Gastrocnemius medialis (tissue), 4 donors: ENCODE measurements at places on chromosomes 4 and X. TPM values are rescaled to one million over a fixed set of nuclear protein-coding genes. Genes with fewer than 3 reads are reported as not detected.

GRCh38 chr4:113383111-113383785 lies 333.8 kb downstream of the ANK2 start:
- H3K27me3 ChIP-seq: no peaks in the 10 kb centered on the region
- H3K4me1 ChIP-seq: peaks cover 10% of the 10 kb centered on the region
- H3K27ac ChIP-seq: peak overlapping the region; percentile 29
- H3K36me3 ChIP-seq: peaks cover 11% of the 10 kb centered on the region
- H3K4me3 ChIP-seq: no peak overlapping the region
- DNase-seq: no peak

DNA sequence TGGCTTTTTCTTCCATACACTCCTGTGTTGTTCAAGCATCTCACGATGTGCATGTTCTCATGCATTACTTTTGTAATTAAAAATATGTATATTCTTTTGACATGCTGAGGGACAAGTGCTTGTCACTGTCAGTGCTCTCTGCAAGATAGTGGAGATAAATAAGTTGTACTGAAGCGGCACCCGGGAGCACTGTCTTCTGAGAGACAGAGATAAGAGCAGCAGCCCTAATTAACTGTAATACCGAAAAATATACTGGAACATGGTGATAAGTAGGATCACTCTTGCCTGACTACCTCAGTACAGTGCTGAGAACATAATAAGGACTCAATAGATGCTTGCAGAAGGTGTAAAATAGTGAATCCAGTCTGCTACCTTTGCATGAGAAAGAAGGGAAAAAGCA lies 9.4 kb upstream of the GPR173 start:
- H3K4me1 ChIP-seq: no peaks in the 10 kb centered on the region
- H3K27me3 ChIP-seq: peaks cover 11% of the 10 kb centered on the region
- no peak for DNase-seq
- H3K4me3 ChIP-seq: no peak overlapping the region

DNA sequence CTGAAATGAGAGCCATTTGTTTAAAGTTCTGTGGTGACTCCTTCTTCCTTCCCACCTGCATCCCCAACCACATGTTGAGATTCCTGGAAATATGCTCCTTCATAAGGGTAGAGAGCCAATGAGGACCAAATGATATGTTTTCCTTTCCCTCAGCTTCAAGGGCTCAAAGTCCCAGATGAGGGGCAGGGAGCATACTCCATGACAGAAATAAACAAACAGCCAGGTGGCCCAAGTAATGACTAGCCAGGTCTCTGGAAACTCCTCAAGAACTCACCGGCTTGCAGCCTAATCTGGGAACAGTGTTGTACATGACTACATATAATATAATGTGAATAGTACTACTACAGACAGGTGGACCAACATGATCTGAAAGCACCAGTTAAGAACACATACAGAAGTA lies 392.3 kb downstream of the PACRGL start:
- no peaks in the 10 kb centered on the region for H3K27me3 ChIP-seq
- H3K27ac ChIP-seq: no peak overlapping the region
- H3K4me1 ChIP-seq: no peaks in the 10 kb centered on the region
- no peak overlapping the region for H3K4me3 ChIP-seq
- H3K36me3 ChIP-seq: no peaks in the 10 kb centered on the region

DNA sequence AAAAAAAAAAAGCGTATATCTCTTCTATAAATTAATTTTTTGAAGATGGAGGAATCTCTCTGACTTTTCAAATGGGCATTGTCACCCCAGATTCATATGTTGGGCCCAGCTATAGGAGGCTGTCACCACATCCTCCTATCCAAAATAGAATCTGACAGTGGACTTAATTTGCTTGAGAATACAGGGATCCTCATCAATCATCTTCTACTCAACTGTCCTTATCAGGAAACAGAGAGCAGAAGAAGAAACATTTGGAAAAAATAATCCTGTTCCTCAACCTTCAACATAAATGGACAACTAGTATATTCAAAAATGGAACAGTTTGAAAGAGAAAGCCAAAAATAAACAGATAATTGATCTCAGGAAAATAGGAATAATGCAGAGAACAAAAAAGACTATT lies 725.4 kb upstream of the INTU start:
- DNase-seq: no peak
- no peaks in the 10 kb centered on the region for H3K4me1 ChIP-seq
- no peaks in the 10 kb centered on the region for H3K27me3 ChIP-seq
- H3K36me3 ChIP-seq: no peaks in the 10 kb centered on the region

The PPP4R3C gene
- not detected for total RNA-seq

The PPARGC1A gene
- 68.9 TPM for total RNA-seq
